ENCODE measurements at places on chromosomes 12 and 14.
A peak's percentile ranks its signal among the peaks of the same experiment; 100 is the strongest.

- no peak for DNase-seq
Observed at GRCh38 chr14:91606851-91607250, 96.7 kb upstream of the PPP4R3A start.

DNA sequence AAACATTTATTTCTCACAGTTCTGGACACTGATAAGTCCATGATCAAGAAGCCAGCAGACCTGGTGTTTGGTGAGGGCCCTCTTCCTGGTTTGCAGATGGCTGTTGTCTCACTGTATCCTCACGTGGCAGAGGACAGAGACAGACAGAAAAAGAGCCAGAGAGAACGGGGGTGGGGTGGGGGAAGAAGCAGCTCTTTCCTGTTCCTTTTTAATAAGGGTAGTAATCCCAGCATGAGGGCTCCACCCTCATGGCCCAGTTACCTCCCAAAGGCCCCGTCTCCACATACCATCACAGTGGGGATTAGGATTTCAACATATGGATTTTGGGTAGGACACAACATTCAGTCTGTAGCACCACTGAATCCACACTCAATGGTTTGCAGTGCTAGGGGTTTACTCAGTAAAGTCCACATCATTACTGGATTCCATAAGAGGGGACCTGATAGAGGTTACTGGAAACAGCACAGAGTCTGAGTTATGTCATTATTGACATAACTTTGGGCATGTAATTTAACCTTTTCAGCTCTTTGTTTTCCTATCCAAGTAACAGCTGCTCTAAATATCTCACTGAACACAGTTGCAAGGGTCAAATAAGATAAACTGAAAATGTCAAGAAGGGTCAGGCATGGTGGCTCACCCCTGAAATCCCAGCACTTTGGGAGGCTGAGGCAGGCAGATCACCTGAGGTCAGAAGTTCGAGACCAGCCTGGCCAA is 53.2 kb downstream of the RPAP3 start:
- DNase-seq: peak; percentile 67

GRCh38 chr12:50734409-50735263 is 29.3 kb upstream of the ATF1 start:
- DNase-seq: peak; percentile 69

- no peak for DNase-seq
Observed at GRCh38 chr12:29547151-29547632, 49.7 kb upstream of the OVCH1 start.

DNA sequence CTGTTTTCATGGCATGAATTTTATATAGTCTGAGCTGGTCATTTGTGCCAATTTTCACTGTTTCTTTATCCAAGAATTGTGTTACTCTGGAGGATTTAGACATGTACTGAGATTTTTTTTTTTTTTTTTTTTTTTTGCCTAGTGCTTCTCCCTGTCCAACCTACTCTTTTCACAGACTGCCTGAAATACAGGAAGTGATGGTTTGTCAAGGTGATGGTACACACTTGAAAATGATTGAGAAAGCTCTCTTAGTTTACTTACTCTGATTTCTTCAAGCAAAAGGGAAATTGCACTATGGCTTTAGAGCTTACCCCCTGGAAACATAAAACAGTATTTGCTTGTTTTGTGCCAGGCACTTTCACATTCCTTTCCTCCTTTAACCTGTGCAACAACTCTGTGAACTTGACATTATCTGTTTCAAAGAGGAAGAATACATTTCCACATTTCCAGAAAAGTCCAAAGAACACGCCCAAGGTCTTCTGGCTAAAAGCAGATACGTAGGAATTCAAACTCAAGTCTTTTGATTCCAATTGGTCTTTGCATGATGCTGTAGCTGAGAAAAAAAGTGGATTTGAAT is 181.1 kb downstream of the SLC15A5 start:
- no peak for DNase-seq

- DNase-seq: peak; percentile 90
Observed at GRCh38 chr14:52950898-52951680, at the start of gene FERMT2. Gene FERMT2 (minus strand): TSS chr14:52951050. CDS start chr14:52950568, 482 bp downstream.

DNA sequence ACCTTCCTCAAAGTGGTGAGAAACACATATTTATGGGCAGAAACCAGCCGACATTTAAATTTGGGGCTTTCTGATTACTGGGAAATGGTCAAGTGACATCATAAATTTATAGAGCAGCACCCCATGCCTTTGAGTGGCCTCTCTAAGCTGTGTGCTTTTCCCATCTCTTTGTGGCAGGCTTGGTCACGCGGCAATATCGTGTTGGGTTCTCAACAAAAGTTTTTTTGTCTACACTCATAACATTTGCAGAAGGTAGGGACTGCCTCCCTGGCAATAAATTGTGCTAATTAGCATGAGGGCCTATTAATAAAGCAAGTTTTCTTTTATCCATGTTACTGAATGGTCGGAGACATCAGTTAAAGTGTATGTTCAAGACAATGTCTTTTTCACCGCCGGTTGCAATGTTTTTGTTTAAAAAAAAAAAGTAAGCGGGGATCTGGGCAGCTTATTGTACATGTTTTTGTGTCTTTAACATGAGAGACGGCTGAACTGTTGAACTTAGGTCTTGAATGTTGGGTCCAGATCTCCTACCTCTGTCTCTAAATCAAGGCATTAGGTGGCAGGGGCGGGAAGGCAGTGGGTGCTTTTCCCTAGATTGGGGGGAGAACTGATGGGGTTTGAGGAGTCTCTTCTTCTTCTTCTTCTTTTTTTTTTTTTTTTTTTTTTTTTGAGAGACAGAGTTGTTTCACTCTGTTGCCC is 193.3 kb downstream of the PHETA1 start:
- DNase-seq: no peak

GRCh38 chr14:64279704-64280668 is 14.2 kb downstream of the ESR2 start:
- DNase-seq: no peak

- no peak for DNase-seq
Observed at GRCh38 chr12:40106202-40106533, 287 bp upstream of the SLC2A13 start.

DNA sequence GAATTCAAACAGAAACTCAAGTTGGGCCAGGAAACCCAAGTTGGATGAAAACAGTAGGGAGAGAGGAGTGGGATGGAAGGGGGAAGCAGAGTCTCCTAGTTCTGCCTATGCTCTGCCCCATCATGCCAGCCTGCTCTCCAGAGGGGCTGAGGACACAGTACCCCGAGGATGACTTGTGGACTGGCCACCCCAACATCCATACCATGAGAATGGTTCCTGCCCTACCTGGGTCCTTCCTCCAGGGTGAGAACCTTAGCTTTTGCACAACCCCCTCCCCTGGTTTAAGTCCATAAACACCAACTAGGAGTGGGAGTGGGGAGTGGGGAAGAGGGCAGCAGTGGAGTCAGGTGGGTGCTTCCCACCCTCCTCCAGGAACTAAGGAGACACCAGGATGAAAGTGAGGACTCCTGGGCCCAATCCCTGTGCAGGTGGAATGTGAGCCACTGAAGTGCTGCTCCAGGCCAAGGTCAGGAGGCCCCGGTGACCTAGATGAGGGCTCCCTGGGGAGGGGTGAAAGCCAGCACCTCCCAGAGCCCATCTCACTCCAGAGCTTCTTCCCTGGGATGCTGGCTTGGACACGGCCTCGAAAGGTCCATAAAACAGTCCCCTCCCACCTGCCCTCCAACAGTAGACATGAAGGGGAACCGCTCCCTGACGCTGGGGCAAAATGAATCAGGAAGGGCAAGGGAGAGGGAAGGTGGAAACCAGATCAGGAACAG is 6.6 kb downstream of the ZNF385A start:
- no peak for DNase-seq

GRCh38 chr12:116592731-116593130 is 33.5 kb downstream of the MAP1LC3B2 start:
- DNase-seq: no peak

GRCh38 chr14:106808907-106809306 is 1282.5 kb downstream of the TMEM121 start:
- DNase-seq: no peak

DNA sequence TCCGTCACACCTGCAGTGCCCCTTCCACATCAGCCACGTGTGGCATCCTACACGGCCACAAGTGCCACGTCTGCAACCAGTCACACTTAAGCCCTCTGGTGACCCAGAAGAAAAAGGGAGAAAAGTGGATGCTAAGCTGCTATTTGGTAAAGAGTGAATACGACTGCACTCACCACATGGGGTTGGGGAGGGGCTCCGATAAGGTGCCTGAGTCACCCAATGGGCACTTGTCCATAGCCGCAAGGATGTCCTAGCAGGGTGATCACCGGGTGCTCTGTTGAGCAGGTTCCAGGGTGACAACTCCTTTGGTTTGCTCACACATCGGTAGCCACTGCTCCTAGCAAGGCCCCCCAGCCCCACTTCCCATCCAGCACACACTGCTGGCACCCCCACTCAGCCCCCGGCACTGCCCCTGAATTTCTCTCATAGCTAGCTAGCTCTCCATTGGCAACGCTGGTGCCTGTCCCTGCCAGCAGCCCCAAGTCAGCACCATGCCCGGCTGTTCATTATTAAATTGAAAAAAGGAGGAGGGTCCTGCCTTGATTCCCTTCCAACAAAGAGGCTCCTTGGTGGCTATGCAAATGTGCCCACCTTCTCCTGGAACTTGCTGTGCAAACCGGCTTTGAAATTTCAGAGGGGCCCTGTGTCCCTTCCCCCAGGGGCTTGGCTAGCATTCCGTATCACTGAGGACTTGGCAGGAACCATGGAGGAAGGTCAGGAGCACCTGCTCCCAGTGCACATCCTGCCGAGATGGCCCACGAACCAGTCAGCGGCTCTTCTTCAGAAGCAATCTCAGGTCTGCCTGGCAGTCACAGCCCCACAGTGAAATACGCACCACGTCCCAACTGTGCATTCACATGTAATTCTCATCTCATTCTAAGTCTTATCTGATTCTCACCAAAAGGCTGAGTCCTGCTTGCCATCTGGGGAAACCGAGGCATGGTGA is 227.7 kb upstream of the DIO3 start:
- no peak for DNase-seq

- no peak for DNase-seq
Observed at GRCh38 chr12:11739980-11740577, 90.6 kb downstream of the ETV6 start.

Data from NCI-H82 (cell line).